ENCODE measurements at places on chromosomes 11 and 22.

- DNase-seq = no peak
These were observed 16.3 kb upstream of the ARFGAP3 start for GRCh38 chr22:42873356-42873755.

DNA sequence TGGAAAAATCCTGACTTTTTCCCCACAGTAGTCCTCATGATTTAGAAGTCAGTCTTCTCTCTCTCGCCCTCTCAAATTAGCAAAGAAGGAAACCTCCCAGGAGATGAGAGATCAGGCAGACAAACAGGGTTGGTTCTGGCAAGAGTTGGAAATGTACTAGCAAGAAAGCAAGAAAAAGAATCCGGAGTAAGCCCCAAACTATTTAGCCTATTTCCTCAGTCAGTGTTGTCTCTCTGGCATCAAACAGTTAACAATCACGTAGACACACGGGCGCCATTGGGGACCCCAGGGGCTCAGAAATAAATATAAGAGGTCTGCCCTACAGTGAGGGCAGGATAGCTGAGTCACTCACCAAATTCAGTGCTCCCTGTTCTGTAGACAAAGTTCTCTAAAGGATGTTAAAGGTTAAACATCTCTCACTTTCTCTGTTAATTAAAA is 4.7 kb downstream of the C11orf52 start:
- DNase-seq = no peak

- no peak for DNase-seq
These were observed 48.2 kb downstream of the ADM start for GRCh38 chr11:10352921-10353550.

DNA sequence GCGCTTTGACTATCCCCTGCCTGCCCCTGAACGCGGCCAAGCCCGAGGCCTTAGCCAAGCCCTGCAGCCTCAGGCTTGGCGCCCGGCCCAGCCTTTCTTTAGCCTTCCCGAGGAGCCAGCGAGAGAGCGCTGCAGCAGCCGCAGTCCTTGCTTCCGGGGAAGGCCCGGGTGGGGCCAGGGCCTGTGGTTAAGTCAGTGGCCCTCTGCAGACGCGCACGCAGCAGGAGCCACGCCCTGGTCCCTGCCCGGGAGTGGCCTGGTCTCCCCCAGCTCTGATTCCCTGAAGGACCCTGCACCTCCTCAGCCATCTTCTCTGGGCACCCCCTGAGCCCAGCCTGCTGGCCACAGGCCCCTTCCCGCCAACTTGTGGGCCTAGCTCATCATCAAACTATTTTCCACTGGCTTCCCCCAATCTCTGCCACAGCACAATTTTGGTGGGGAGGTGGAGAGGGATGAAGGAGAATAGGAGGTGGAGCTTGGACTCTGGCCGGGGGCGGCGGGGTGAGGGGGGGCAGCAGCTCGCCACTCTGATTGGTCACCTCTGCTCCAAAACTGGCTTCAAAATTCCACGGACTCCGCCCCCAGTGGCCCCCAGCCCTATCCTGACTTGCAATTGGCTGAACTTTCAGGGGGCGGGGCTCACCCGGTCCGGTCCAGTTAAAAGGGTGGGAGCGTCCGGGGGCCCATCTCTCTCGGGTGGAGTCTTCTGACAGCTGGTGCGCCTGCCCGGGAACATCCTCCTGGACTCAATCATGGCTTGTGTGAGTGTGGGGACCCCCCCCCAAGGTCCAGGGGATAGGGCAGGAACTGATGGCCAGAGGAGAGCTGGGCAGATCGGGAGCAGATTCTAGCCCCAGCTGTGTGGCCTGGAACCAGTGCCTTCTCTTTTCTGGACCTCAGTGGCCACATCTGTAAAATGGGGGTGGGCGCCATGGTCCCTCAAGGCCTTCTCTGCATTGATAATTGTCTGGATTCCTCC is at the start of gene LGALS1:
Gene LGALS1 (plus strand): TSS at position 686 of the 979 bp plus-strand sequence. CDS start 67 bp downstream, at position 753.
- DNase-seq = no peak

GRCh38 chr11:5803982-5804381 is 4.7 kb upstream of the OR52N2 start:
- DNase-seq = no peak

GRCh38 chr11:68977781-68978625 is 2.8 kb downstream of the MRGPRD start:
- DNase-seq = no peak

GRCh38 chr11:134139873-134140331 is 71.0 kb downstream of the JAM3 start:
- DNase-seq = peak; percentile 9

- DNase-seq = no peak
These were observed 19.4 kb downstream of the TMEM218 start for GRCh38 chr11:125091877-125092664.

DNA sequence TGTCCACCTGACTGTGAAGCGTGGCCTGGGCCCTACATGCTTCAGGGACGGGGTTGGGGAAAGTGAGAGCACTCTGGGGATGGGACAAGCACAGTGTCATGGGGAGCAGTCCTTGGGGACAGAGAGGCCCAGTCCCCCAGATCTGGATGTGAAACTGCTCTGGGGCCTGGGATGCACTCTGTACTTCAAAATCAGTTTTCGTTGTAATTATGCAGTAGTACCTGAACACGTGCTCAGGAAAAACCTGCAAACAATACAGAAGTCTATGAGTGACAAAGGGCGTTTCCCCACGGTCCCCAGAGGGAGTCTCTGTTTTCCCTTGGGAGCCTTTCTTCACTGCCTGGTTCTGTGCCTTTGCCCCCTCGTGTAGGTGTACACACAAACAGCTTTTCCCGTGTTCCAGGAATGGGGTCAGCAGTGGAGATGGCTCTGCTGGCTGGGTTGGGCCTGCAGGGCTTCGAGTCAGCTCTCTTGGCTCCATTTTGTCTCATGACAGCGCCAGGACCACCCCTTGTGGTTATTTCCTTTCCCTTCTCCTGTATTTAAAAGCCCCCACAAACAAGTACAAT is 5.2 kb upstream of the TNFRSF13C start:
- DNase-seq = no peak

GRCh38 chr11:12587333-12587991 is 86.8 kb upstream of the TEAD1 start:
- DNase-seq = no peak

GRCh38 chr22:36577019-36577418 is 48.1 kb upstream of the EIF3D start:
- DNase-seq = no peak

DNA sequence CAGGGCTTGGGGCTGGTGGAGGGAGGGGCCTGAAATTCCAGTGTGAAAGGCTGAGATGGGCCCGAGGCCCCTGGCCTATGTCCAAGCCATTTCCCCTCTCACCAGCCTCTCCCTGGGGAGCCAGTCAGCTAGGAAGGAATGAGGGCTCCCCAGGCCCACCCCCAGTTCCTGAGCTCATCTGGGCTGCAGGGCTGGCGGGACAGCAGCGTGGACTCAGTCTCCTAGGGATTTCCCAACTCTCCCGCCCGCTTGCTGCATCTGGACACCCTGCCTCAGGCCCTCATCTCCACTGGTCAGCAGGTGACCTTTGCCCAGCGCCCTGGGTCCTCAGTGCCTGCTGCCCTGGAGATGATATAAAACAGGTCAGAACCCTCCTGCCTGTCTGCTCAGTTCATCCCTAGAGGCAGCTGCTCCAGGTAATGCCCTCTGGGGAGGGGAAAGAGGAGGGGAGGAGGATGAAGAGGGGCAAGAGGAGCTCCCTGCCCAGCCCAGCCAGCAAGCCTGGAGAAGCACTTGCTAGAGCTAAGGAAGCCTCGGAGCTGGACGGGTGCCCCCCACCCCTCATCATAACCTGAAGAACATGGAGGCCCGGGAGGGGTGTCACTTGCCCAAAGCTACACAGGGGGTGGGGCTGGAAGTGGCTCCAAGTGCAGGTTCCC is at the start of gene APOC3:
Gene APOC3 (plus strand): TSS at position 383 of the 659 bp plus-strand sequence. CDS start 676 bp downstream, outside the sequence.
- no peak for DNase-seq

GRCh38 chr11:76792505-76793264 is 9.5 kb downstream of the TSKU start:
- DNase-seq = no peak

GRCh38 chr11:4672470-4672869 is 25.2 kb downstream of the OR51E2 start:
- DNase-seq = no peak

GRCh38 chr11:46601129-46601528 is 7.3 kb upstream of the AMBRA1 start:
- no peak for DNase-seq

DNA sequence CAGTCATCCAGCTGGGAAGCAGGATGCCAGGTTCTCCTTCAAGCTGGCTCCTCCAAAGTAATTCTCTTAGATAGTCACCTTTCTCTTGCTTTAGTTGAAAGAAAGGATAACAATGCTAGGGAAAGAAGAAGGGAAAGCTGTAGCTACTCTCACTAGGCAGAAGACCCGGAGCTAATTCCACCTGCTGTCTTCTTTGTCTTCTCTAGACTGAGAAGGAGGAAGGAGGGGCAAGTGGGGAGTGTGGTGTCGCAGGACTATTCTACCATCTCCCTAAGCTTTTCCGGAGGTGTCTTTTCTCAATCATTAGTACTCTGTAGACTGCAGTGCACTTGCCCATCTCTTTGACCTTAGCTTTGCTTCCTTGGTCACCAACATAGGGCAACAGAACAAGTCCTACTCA is 162.8 kb downstream of the NCAM1 start:
- no peak for DNase-seq

DNA sequence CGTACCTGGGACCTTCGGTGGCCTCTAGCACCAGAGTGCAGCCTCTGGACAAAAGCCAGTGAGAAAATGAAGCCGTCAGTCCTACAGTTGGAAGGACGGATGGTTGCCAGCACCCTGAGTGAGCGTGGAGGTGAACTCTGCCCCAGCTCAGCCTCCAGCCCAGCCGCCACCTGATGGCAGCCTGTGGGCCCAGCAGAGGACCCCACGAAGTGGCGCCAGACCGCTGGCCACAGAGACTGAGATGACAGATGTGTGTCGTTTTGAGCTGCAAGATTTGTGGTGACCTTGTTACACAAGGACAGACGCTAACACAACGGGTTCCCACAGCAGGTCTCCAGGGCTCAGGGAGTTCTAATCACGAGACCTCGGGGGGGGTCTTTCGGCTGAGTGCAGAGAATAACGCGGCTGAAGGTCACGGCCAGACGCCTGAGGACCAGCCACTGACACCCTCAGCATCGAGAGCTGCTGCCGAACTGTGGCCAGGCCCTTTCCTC is 75.0 kb downstream of the BRD1 start:
- no peak for DNase-seq

- no peak for DNase-seq
These were observed 100.0 kb upstream of the OR4B1 start for GRCh38 chr11:48116437-48117228.

GRCh38 chr11:819943-820649 is 1.4 kb downstream of the PNPLA2 start:
- no peak for DNase-seq

- no peak for DNase-seq
These were observed 1479.2 kb downstream of the TBC1D22A start for GRCh38 chr22:48241658-48242057.

All from NCI-H1417 treated with DMSO at 0.1 percent for 48 hours (cell line).